Activated T-helper 1 cell treated with anti-CD3 and anti-CD28 coated beads, Interleukin-12 subunit alpha, Interleukin-12 subunit beta, Interleukin-2, Interleukin-4 antibody, amounts not matched to agents 30 ng/mL and 10 ng/mL and 1 ng/mL, durations not matched to agents 14 hours and 24 hours and 36 hours (primary cell): ENCODE measurements at places on chromosomes 2 and 18. TPM values are rescaled to one million over a fixed set of nuclear protein-coding genes. Genes with fewer than 3 reads are reported as not detected.

DNA sequence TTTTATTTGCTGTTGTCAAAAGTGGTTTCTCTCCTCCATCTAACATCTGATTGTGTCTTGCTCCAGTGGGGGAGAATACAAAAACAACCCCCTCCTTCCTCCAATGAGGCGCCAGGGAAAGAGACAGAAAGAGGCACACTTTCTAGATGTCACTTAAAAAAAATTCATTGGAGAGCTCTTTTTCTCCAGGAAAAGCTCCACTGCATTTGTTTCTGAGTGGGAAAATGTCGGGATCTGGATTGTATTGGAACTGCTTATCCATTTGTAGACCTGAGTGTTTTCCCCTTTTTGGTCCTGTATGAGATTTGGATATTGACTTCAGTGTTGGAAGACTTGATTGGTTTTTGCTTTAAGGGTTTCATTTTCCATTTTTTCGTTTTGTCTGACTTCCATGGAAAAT, 995 bp downstream of the MBD5 start:
- H3K4me1 ChIP-seq: peaks cover 50% of the 10 kb centered on the region
- H3K36me3 ChIP-seq: peaks cover 4% of the 10 kb centered on the region
- H3K27ac ChIP-seq: peak overlapping the region; percentile 95
- DNase-seq: no peak

- H3K36me3 ChIP-seq: no peaks in the 10 kb centered on the region
- H3K4me3 ChIP-seq: no peak overlapping the region
- no peak for DNase-seq
- no peaks in the 10 kb centered on the region for H3K4me1 ChIP-seq
Measured at GRCh38 chr18:7987284-7987976, 420.3 kb downstream of the PTPRM start.

GRCh38 chr2:176018708-176019107, 16.6 kb upstream of the LNPK start:
- no peak overlapping the region for H3K4me3 ChIP-seq
- no peak for DNase-seq
- no peaks in the 10 kb centered on the region for H3K36me3 ChIP-seq
- H3K4me1 ChIP-seq: no peaks in the 10 kb centered on the region
- H3K27ac ChIP-seq: no peak overlapping the region

DNA sequence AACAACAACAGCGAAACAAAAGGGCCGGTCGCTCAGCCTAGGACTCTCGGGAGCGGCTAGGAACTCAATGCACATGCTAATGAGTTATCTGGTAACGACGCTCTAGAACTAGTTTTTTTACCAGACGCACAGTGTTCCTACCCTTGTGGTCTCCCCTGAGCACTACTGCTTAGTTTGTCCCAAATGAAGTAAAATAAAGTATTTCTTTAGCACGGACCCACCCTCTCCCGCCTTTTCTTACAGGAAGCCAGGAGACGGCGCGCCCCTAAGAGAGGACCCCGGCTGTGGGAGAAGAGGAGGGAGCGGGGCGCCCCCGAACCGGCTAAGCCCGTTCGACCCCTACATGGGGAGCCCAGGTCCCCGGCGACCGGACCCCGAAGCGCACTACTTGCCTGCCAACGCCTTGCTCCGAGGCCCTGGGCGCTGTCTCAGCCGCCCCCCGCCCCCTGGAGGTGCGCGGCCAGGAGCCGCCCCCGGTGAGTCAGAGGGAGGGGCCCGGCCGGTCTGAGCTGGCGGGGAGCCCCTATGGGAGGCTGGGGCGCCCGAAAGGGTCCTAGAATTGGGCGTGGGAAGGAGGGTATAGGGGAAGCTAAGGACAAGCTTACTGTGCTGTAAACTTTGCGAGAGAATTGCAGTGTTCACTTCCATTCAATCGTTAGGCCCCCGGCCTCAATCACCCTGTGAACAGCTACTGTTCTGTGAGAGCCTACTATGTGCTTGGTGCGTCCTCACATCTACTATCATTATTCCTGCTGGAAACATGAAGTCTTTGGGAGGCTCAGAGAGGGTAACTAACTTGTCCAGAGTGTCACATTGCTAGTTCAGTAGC, 3.6 kb upstream of the CAPG start:
- DNase-seq: no peak
- peak overlapping the region; percentile 73 for H3K4me3 ChIP-seq
- peaks cover 1% of the 10 kb centered on the region for H3K36me3 ChIP-seq
- H3K4me1 ChIP-seq: peaks cover 52% of the 10 kb centered on the region
- no peak overlapping the region for H3K27ac ChIP-seq

DNA sequence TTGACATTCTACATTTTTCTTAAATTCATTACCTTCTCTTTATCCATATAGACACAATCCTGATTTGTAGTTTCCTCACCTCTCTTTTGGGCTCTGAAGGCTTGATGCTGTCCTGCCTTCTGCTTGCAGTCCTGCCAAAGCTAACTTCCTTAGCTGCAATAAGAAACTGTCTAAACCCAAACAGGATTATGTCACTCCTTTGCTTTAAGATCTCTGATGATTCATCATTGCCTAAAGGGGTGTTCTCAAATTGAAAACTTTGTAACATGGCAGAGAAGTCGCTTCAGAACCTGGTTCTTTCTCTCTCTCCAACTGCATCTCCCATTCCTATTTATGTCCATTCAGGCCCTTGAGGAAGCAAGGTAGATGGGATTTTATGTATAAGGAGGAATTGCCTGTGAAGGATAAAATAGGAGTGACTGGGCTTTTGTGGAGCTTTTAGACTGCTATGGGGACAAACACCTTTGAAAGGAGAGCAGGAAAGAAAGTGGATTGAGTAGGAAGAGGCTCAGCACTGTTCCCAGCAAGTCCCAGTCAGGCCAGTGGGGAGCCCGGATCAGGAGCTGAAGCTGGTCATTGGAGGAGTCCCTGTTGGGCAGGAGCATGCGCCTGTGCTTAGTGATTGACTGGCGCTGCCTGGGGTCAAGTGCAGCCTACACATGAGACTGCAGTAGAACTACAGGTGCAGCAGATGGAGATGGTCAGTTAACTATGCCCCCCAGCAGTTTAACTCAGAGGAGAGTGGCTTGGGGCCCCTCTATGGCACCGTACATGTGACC, 390.6 kb downstream of the CTNNA2 start:
- no peaks in the 10 kb centered on the region for H3K4me1 ChIP-seq
- H3K27me3 ChIP-seq: no peaks in the 10 kb centered on the region
- no peak overlapping the region for H3K4me3 ChIP-seq
- no peaks in the 10 kb centered on the region for H3K36me3 ChIP-seq
- no peak for DNase-seq
- H3K27ac ChIP-seq: no peak overlapping the region

GRCh38 chr18:24013051-24013450, 1.5 kb upstream of the TTC39C start:
- peaks cover 5% of the 10 kb centered on the region for H3K36me3 ChIP-seq
- H3K4me3 ChIP-seq: peak overlapping the region; percentile 65
- no peak for DNase-seq
- peak overlapping the region; percentile 51 for H3K27ac ChIP-seq

- no peaks in the 10 kb centered on the region for H3K27me3 ChIP-seq
- H3K27ac ChIP-seq: no peak overlapping the region
- no peaks in the 10 kb centered on the region for H3K4me1 ChIP-seq
- no peak for DNase-seq
Measured at GRCh38 chr2:30759481-30759880, 47.8 kb downstream of the CAPN13 start.

DNA sequence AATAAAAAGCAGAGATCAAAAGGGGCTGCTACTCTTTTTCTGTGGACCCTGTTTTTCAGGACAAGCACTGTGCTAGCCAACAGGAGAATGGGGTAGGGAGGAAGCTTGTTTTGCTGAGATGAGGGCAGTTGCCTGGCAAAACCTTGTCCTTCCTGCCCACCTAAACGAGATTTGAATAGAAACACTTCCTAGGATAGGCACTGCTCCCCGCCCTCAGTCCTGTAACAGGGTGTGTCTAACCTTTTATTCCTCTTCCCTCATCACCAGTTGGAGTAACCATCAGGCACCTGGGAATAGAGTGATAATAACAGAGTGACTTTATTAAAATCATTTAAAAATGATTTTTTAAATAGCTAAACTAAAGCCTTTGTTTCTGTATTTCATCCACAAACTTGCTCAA, 368.8 kb downstream of the LNPK start:
- no peaks in the 10 kb centered on the region for H3K36me3 ChIP-seq
- H3K4me3 ChIP-seq: no peak overlapping the region

DNA sequence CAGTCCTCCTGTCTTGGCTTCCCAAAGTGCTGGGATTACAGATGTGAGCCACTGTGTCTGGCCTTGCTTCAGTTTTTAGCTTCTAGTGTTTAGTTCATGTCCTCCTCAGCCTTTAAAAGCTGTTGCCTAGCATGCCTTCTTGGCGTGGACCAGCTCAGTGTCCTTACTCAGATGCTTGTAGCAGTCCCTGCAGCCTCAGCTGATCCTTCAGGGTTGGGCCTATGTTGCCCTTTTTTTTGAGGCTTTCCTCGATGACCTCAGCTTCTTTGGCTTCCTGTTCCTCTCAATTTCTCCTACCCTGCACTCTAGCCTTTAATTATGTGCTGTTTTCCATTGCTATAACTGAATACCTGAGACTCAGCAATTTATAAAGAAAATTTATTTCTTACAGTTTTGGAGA, 57.7 kb downstream of the TANC1 start:
- H3K27me3 ChIP-seq: no peaks in the 10 kb centered on the region
- no peak overlapping the region for H3K27ac ChIP-seq
- no peaks in the 10 kb centered on the region for H3K4me1 ChIP-seq
- no peak for DNase-seq
- H3K4me3 ChIP-seq: no peak overlapping the region

GRCh38 chr2:169119851-169120250, 50.5 kb downstream of the DHRS9 start:
- peaks cover 35% of the 10 kb centered on the region for H3K27me3 ChIP-seq
- no peak overlapping the region for H3K4me3 ChIP-seq
- peaks cover 5% of the 10 kb centered on the region for H3K4me1 ChIP-seq
- no peak for DNase-seq
- no peaks in the 10 kb centered on the region for H3K36me3 ChIP-seq
- no peak overlapping the region for H3K27ac ChIP-seq

The ANKRD62 gene
- total RNA-seq: not detected in 2 replicates

GRCh38 chr2:147657086-147658000, 187.5 kb upstream of the ACVR2A start:
- H3K27ac ChIP-seq: no peak overlapping the region
- peaks cover 5% of the 10 kb centered on the region for H3K4me1 ChIP-seq
- no peak overlapping the region for H3K4me3 ChIP-seq
- no peaks in the 10 kb centered on the region for H3K36me3 ChIP-seq

- no peak for DNase-seq
- H3K27me3 ChIP-seq: no peaks in the 10 kb centered on the region
- no peak overlapping the region for H3K27ac ChIP-seq
- no peaks in the 10 kb centered on the region for H3K4me1 ChIP-seq
- peaks cover 44% of the 10 kb centered on the region for H3K36me3 ChIP-seq
Measured at GRCh38 chr2:53903011-53903410, 43.2 kb upstream of the GPR75 start.
